ENCODE measurements at places on chromosomes 12 and 14.
A peak's percentile ranks its signal among the peaks of the same experiment; 100 is the strongest.

- H3K27me3 ChIP-seq = no peaks in the 10 kb centered on the region
- H3K36me3 ChIP-seq = no peaks in the 10 kb centered on the region
- no peak overlapping the region for H3K27ac ChIP-seq
- no peak for DNase-seq
Measured at GRCh38 chr14:88243946-88244345, 79.1 kb downstream of the KCNK10 start.

- H3K4me1 ChIP-seq = no peaks in the 10 kb centered on the region
- DNase-seq = no peak
- no peak overlapping the region for H3K27ac ChIP-seq
- H3K27me3 ChIP-seq = no peaks in the 10 kb centered on the region
Measured at GRCh38 chr14:84127495-84127894, 1402.4 kb upstream of the FLRT2 start.

DNA sequence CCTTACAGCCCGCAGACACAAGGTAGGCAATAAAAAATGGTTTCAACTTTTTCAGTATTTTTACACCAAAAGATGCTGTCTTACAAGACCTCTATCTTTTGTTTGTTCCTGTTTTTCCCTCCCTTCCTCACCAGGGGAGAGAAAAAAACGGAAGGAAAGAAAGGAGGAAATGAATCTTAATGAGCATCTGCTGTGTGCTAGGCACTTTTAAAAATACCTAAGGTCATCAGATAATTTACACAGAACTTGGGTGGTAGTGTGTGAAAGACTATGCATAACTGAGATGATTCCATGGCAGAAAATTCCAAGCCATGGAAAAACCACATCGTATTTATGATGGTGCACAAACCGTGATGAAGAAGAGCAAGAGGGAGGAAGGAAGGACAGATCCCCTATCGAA, 121.2 kb downstream of the DIP2B start:
- H3K4me3 ChIP-seq = no peak overlapping the region
- peaks cover 38% of the 10 kb centered on the region for H3K36me3 ChIP-seq
- peaks cover 28% of the 10 kb centered on the region for H3K4me1 ChIP-seq
- DNase-seq = no peak
- no peak overlapping the region for H3K27ac ChIP-seq

DNA sequence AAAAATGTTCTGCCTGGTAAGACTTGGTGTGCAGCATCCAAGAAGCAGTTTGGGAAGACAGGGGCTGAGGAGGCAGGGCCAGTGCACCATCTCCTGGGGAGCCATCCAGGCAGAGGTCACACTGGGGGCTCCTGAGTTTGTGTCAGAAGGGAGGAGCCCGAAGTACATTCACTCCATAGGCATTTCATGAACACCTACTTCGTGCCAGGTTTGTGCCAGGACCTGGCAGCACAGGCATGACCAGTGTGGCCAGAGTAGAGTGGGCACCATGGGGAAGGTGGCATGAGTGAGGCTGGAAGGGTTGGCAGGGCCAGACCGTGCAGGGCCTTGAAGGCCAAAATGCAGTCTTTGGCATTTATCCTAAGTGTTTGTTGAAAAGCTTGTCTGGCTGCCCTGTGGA, 86.5 kb upstream of the RIN3 start:
- no peak overlapping the region for H3K27ac ChIP-seq
- no peak overlapping the region for H3K4me3 ChIP-seq
- no peaks in the 10 kb centered on the region for H3K36me3 ChIP-seq

DNA sequence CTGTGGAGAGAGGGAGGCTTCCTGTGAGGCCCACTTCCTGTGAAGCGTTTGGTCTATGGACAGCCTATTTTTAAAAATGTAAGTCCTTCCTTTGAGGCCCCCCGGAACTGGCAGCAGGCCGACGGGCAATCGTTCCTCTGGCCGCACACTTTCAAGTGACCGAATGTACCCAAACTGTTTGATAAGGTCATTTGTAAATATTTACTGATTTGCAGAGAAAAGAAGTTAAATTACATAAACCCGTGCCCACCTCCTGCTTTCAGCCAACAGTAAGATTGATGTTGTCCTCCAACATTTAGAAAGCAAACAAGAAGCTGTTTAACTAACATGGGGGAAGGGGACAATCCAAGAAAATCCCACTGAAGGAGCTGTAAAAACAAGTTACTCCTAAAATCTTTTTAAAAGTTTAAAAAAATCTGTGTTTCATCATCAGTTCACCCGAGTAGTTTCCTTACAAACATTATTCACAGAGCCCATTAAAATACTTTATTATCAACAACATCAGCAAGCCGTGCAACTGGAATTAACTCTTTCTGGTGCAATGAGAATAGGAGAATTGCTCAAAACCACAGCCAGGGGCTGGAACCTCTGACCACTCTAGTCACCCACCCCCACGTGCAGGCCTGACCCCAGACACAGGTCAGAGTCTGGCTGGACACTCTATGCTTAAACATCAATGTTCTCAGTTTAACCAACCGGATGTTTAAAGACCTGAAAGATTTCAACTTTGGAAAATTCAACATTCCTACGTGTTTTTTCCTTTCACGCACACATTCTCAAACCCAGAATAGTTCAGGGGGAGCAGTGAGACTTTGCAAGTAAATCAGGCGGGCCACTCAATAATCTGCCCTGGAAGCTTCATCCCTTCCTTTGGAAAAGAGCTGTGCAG, 65.3 kb downstream of the FOXN3 start:
- H3K36me3 ChIP-seq = peaks cover 48% of the 10 kb centered on the region
- H3K27ac ChIP-seq = peak overlapping the region; percentile 91
- peak overlapping the region; percentile 80 for H3K4me3 ChIP-seq
- DNase-seq = no peak
- H3K4me1 ChIP-seq = peaks cover 47% of the 10 kb centered on the region

DNA sequence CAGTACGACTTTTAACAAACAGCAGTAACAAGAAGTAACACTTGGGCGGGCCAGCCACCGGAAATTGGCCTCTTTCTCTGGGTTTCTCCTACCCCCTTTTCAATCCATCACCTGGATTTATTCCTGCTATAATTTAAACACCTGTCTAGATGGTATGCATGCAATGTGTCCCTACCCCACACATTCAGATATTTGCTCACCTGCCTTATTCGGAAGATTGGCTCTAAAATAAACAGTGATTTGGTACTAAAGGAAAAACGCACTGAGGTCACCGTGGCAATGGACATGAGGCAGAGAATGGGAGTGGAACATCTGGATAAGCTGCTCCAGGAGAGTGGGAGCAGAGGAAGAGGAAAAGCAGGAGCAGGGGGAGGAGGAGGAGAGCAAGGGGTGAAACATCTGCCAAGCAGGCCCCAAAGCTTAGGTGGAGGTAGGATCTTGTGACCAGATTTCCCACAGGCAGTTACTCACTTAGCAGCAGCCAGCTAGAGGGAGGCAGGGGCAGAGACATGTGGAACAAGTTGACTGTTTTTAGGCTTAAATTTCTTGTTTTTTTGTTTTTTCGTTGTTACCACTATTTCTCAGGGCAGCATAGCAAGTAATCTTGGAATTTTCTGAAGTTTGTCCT, 150.9 kb downstream of the TTLL5 start:
- no peak overlapping the region for H3K4me3 ChIP-seq
- no peaks in the 10 kb centered on the region for H3K27me3 ChIP-seq
- H3K4me1 ChIP-seq = no peaks in the 10 kb centered on the region
- H3K36me3 ChIP-seq = no peaks in the 10 kb centered on the region
- no peak overlapping the region for H3K27ac ChIP-seq

DNA sequence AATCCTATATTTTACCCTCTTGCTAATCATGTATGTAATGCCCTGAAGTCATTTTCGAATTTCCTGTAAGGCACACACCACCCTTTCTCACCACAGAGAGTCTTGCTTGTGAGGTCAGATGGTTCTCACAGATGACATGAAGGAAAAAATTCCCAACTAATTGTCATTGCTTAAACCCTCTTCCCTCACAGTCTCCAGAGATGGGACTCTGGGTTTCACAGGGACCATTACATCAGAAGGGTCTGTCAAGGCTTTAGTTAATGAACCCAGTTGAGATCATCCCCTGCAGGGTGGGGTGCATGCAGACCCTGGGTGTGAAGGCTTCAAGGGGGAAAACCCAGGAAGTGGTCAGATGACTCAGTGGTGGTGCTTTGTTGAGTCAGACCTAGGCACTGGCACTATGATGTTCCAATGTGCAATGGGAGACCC, 229.6 kb downstream of the BCAT1 start:
- H3K4me3 ChIP-seq = no peak overlapping the region
- no peaks in the 10 kb centered on the region for H3K36me3 ChIP-seq
- H3K27me3 ChIP-seq = no peaks in the 10 kb centered on the region
- no peak overlapping the region for H3K27ac ChIP-seq
- H3K4me1 ChIP-seq = peaks cover 14% of the 10 kb centered on the region

DNA sequence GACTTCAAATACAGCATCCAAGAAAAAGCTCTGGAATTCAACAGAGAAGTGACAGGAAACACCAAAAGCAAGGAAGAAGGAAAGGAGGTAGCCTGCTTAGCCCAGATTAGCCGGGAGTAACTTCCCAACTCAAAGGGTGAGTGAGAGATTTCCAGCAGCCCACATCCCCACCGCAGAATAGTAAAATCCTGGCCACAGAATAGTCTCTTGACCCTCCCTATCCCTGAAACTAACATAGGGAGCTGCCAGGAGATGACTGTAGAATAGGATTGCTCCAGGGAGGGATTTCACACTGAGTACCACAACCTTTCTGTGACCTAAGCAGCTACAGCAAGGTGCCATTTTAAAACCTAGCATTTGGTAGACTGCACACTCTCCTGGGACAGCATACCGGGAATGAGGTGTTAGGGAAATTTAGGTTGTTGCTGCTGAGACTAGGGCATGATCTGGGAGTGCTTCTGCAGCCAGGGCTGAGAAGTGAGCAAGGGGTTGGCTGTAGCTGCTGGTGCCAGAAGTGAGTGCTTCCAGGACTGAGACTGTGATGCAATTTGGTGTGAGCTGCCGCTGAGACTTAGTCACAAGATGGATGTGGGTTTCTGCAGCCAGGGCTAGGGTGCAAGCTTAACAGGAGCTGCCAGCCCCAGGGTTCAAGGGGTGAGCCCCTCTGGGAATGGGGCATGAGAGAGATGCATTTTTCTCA, 66.0 kb downstream of the TMTC3 start:
- H3K4me3 ChIP-seq = no peak overlapping the region
- no peaks in the 10 kb centered on the region for H3K36me3 ChIP-seq
- H3K27me3 ChIP-seq = no peaks in the 10 kb centered on the region
- no peaks in the 10 kb centered on the region for H3K4me1 ChIP-seq

GRCh38 chr12:6573001-6573400, 4.9 kb upstream of the NOP2 start:
- DNase-seq = no peak
- peaks cover 69% of the 10 kb centered on the region for H3K36me3 ChIP-seq
- H3K27ac ChIP-seq = no peak overlapping the region

GRCh38 chr12:125406131-125406530, 340.9 kb downstream of the AACS start:
- no peak overlapping the region for H3K27ac ChIP-seq
- no peaks in the 10 kb centered on the region for H3K4me1 ChIP-seq
- no peaks in the 10 kb centered on the region for H3K27me3 ChIP-seq
- DNase-seq = no peak

GRCh38 chr14:92690171-92691011, 58.0 kb downstream of the LGMN start:
- no peak overlapping the region for H3K4me3 ChIP-seq
- H3K4me1 ChIP-seq = no peaks in the 10 kb centered on the region
- H3K27ac ChIP-seq = no peak overlapping the region
- DNase-seq = no peak
- H3K27me3 ChIP-seq = peaks cover 7% of the 10 kb centered on the region
- peaks cover 7% of the 10 kb centered on the region for H3K36me3 ChIP-seq

- no peak overlapping the region for H3K27ac ChIP-seq
- no peaks in the 10 kb centered on the region for H3K36me3 ChIP-seq
- H3K27me3 ChIP-seq = peaks cover 10% of the 10 kb centered on the region
- no peak overlapping the region for H3K4me3 ChIP-seq
- no peaks in the 10 kb centered on the region for H3K4me1 ChIP-seq
Measured at GRCh38 chr12:131636266-131636665, 74.6 kb upstream of the SFSWAP start.

DNA sequence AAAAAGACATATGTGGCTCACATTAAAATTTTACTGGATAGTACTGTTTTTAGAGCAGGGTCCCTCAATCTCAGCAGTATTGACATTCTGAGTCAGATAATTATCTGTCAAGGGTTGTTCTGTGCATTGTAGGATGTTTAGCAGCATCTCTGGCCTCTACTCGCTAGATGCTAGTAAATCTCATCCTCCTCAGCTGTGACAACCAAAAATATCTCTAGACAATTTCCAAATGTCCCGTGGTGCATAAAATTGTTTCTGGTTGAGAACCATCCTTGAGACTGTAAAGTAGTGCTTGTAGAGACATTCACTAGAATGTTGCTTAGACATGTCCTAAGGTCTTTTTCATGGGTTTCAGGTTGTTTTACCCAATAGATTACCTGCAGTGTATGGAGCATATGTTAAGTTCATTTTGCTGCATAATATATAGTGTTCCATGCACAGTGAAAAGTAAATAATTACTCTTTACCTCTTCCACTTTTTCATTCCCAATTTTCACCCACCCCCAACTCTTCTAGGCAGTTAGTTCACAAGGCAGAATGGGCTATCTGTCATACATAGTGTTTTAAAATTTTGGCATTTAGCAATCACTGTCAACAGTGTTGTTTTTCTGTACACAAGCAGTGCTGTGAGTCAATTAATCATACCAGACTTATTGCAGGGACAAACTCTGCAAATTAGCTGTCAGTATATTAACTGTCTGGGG, 200.2 kb upstream of the SLC38A2 start:
- H3K4me1 ChIP-seq = peaks cover 10% of the 10 kb centered on the region
- no peak for DNase-seq
- peaks cover 28% of the 10 kb centered on the region for H3K36me3 ChIP-seq

GRCh38 chr14:105196265-105196960, 15.3 kb upstream of the NUDT14 start:
- no peak overlapping the region for H3K4me3 ChIP-seq
- H3K36me3 ChIP-seq = no peaks in the 10 kb centered on the region
- peaks cover 38% of the 10 kb centered on the region for H3K27me3 ChIP-seq
- no peak for DNase-seq

DNA sequence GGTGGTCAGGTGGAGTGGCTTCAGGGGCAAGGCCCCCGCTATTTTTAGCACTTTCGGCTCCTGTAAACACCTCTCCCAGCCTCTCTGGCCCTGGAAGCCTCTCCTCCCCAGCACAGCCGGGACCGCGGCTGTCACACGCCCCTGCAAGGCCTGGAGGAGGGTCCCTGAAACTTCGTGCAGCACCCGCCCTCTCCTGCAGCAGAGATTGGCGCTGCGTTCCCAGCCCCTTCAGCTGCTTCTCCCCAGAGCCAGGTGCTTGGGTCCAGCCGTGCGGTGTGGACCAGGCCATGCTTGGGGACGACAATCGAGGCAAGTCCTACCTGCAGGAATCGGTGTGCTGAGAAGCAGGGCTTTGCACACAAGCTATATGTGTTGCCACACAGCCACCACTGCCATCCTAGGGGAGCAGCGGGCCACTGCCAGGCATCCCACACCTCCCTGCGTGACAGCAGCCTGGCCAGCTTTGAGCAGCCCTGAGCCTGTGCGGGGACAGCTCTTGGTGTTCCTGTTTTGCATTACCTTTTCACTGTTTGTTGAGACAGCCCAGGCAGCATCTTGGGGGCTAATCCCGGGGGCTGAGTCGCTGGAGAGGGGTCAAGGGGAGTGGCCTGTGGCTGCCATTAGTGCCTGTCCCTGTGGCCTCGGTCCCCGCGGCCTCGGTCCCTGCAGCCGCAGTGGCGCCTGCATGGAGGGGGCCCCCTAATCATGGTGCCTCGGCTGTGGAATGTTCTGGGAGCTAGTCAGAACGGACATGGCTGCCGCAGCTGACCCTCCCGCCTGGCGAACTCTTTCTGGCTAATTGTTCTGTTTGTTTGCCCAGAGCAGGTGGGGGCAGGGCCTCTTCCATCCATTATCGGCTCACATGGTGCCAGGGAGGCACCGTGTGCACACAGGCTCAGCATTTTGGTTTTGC, 27.6 kb upstream of the TRAF3 start:
- H3K36me3 ChIP-seq = no peaks in the 10 kb centered on the region
- H3K4me1 ChIP-seq = no peaks in the 10 kb centered on the region
- no peak for DNase-seq
- H3K27ac ChIP-seq = no peak overlapping the region
- no peaks in the 10 kb centered on the region for H3K27me3 ChIP-seq

All from T-helper 2 cell treated with Interferon-gamma antibody and Interleukin-4, amounts not matched to agents 5 μg/mL and 100 μg/mL, for 36 hours (primary cell).